CD8-positive, alpha-beta T cell (primary cell): ENCODE measurements at places on chromosomes 4 and X.

- DNase-seq = no peak
These were observed 161.9 kb upstream of the GPRIN3 start for GRCh38 chr4:89469516-89469915.

DNA sequence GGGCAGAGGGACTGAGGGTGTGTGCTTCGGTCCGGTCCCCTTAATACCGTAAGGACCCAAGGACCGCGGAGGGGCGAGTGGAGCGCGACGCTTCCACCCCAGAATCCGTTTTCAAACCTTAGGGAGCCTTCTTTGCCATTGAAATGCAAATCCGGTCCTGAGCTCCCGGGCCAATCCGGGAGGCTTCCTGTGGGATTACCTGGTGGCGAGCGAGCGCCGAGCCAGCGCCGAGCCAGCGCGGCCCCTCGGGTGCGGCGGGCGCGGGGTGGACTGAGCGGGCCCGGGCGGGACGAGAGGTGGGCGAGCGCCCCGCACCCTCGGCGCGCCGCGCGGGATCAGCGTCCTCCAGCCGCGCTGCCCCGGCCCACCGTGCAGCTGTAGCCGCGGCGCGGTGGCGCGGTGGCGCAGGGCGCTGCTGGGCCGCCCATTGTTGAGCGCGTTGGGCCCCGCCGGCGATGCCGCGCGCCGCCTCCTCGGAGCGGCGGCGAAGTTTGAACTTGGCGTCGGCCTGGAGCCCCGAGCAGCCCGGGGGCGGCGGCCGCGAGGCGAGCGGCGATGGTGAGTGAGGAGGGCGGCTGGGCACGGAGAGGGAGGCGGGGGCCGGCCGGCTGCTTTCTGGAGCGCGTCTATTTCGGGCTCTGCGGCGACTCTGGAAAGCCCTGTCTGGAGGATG is 208.7 kb downstream of the SOWAHB start:
- DNase-seq = no peak

GRCh38 chr4:24230955-24231354 is 341.1 kb upstream of the PPARGC1A start:
- no peak for DNase-seq

GRCh38 chr4:46765465-46765864 is 143.6 kb downstream of the COX7B2 start:
- DNase-seq = no peak

DNA sequence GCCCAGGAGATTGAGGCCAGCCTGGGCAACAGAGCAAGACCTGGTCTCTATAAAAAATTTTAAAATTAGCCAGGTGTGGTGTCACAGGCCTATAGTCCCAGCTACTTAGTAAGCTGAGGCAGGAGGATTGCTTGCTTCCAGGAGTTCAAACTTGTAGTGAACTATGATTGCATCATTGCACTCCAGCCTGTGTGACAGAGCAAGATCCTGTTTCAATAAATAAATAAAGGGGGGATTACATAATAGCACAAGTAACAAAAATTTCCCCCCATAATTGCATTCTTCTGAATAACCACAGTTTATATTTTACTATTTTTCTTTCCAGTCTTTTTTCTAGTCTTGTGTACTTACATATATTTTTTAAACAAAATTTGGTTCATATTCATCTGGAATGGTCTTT is 135.6 kb downstream of the CHIC2 start:
- no peak for DNase-seq

DNA sequence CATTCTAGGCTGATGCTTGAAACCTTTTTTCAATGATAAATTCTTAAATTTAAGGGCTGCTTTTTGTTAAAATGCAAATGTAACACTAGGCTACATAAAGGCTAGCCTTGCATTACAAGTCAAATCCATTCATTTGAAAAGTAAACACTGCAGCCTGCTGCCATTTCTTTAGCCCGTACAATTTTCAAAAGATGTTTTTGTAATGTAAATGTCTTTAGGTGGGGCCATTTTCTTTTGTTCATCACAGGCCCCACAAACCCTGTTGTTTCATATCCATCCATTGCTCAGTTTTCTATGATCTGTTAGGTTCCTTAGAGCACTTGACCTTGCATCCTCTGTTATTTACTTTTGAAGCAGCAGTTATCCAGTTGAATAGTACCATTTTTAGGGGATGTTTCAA is 296.2 kb upstream of the AMOT start:
- no peak for DNase-seq

GRCh38 chr4:52714597-52715254 is 36.5 kb downstream of the ERVMER34-1 start:
- DNase-seq = no peak

DNA sequence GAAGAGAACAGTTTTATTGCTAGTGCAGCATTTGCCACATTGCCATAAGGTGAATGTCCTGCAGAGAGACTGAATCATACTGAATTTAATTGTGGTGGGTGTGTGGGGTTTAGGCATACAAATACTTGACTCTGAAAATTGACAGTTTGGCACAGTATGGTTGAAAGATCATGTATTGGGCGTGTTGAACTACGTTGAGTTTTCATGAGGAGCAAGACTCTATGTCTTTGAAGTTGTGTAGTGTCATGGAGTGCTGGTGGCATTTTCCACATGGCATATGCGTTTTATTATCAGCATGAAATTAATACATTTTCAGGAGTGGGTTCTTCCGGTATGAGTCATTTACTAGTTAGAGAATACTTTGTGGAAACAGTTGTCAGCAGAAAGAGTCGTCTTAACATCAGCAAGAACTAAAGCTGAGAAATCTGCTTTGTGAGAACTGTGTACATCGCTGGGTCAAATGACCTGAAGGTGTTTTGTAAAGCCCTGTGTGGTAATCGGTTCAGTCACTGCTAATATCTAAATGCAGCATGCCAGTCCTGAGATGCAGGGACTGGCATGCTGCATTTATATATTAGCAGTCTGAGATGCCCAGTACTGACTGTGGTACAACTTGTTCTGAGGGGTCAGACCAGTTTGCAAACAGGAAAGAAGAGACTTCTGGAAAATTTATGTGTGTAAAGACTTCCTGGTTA is 50.3 kb downstream of the ARHGAP10 start:
- DNase-seq = no peak

DNA sequence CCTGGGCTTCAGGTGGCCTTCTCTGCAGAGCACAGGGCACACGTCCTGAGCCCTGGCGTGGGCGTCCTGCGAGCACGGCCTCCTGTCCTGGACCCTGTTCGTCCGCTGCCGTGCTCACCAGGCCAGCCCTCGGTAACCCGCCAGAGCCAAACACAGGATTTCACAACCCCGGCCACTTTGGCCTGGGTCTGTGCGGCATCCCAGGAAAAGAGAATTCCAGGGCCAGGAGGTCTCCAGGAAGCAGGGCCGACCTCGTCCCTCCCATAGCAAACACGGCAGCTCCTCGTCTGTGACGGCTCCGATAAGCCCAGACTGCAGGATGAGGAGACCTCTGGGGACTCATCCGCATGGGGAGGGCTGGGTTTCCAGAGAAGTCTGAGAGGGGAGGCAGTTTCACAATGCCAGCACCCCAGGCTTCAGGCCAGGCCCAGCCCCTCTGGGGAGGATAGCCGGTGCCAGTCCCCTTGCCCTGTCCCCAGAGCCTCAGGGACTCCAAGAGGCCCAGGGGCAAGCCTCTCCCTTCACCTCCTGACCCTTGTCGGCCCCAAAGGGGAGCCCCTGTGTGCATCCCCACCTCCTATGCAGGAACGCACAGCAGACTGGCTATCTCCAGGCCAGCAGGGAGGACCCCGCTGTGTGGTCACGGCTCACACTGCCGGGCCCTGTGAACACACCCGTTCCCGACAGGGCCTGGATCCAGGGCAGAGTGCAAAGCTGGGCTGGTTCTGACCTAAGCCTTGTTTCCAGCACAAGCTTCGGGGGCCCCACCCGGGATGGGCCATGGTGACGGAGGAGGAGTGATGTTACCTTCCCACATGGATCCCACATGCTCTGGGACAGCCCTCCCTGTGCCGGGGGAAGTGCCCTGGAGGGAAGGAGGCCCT is 22.3 kb upstream of the HTRA3 start:
- no peak for DNase-seq

- no peak for DNase-seq
These were observed 13.0 kb upstream of the FGF5 start for GRCh38 chr4:80253510-80253909.

GRCh38 chrX:118271775-118272174 is 74.1 kb upstream of the WDR44 start:
- DNase-seq = no peak

DNA sequence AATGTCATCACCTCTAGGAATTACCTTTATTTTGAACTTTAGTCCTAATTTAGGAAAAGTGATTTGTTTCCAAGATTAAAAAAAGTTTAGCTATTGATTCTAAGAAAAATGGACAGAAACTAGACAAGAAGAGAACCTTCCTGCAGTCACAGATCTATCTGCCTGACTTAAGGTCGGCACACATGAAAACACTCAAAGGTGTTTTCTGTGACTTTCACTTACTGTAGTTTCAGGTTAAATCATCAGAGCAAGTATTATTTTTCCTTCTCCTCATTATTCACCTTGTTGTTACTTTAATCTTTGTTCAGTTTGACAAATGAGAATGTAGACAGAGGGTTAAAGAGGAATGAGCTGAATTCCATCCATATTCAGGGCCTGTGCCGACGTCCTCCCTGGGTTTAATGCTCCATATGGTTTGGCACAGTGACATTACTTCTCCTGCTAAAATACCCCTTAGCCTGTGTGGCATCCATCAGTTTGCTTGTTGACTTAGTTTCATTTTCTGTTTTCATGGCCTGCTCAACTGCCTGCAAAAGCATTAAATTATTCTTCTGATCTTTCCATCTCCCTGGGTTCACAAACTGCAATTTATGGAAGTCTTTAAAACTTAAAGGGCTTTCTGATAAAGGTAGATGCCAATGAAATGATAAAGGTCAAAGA is 352.7 kb downstream of the NKX6-1 start:
- no peak for DNase-seq

- DNase-seq = peak; percentile 20
These were observed 743 bp downstream of the NKAP start for GRCh38 chrX:119942831-119943184.

GRCh38 chrX:74835566-74835965 is 89.7 kb downstream of the NEXMIF start:
- DNase-seq = peak; percentile 3

GRCh38 chr4:20627866-20628265 is 72.4 kb upstream of the PACRGL start:
- no peak for DNase-seq

DNA sequence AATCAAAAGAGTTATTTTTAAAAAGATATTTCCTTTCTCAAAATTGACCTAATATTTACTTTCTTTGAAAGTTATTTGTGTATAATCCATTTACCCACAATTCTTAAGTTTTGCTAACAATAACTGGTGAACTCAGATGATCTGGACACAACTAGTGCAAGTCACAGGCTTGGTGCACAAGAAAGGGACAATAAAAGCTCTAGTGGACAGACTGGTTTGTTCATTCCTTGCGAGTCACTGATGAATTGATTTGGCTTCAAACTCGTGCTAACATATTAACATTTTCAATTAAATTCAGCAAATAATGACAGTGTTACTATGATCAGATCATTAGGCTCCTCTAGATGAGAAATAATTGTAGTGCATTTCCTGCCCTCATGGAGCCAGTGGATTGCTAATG is 169.2 kb downstream of the BMPR1B start:
- DNase-seq = no peak

DNA sequence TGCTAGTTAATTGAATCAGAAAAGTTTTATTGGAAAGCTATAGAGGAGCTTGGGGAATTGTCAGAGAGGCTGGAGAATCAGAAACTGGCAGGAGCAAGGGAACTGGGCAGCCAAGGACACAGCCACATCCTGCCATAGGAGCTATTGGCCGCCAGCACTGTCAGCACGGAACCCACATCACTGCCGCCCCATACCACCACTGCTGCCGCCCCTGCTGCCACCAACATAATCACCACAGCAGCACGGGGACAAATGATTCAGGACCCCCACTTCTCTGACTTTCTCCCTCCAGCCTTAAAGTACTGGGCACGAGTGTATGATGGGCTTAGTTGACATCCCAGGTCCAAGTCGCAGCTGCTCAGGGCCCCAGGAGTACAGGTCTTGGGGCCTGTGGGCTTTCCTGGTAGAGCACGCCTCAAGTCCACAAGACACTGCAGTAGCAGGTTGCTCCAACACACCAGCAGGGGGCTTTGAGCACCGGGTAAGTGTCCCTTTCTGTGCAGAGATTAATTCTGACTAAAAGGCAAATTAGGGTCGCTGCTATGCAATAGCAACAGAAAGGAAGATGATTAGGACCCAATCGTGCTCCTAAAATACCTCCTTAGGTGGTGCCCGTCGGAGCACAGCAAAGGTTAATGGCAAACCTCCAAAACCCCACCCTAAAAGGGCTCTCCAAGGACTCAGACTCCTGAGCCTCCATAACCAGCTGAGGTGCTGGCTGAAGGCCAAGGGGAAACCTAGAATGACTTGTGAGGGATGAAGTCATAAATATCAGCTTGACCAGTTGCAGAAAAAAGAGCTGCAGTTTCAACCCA is 6.9 kb downstream of the PJA1 start:
- DNase-seq = peak; percentile 53

DNA sequence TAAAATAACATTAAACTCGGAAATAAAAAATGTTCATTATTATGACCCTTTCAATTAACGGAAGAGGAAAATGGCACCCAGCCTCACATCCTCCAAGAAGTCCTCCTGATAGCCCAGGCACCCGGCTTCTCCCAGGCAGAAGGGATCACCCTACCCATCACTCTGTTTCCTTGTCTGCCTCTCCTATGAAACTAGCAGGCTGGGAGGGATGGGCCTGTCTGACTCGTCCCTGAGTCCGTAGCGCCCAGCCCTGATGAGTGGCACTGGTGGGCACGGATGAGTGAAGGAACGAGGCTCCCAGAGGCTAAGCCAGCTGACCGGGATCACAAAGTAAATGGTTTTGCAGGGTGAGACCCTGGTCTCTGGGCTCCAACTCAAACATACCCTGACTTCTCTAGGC is 28.6 kb upstream of the KIAA0232 start:
- DNase-seq = no peak

- DNase-seq = no peak
These were observed 503 bp upstream of the PDE5A start for GRCh38 chr4:119629142-119629471.

DNA sequence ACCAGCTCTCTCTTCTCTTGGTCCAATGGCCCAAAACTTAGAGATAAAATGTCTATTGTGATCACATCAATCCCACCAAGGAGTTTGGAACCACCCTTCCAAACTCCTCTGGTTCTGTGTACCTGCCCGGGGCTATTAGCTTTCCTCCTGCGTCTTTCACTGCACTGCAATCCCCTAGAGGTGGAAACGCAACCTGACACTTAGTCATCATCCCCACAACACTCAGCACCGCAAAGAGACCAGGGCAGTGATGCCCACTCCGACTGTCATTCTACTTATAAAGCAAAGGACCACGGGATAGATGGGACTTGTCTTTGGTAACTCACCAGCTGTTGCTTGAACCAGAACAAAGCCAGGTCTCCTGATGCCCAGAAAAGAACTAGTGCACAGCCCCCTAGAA is 22.0 kb downstream of the AFAP1 start:
- no peak for DNase-seq

DNA sequence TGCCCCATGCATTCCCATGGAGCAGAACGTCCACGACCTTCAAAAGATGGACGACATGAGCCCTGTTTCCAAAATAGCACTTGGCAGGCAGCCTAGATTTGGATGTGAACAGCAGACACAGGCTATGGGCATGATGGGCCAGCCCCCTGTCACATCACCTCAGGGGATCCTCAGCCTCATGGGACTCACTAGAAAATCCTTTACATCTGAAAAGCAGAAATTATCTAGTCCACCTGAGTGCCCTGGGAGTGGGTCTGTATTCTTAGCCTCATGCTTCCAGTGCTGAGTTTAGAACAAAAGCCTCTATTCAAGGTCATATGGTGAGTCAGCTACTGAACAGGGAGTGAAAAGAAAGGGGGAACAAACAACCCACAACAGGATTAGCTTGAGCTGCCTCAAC is 35.8 kb downstream of the GRIA3 start:
- no peak for DNase-seq

GRCh38 chr4:144970597-144970996 is 127.4 kb downstream of the ANAPC10 start:
- no peak for DNase-seq
